ENCODE measurements at places on chromosomes 3 and 15.
A peak's percentile ranks its signal among the peaks of the same experiment; 100 is the strongest.

DNA sequence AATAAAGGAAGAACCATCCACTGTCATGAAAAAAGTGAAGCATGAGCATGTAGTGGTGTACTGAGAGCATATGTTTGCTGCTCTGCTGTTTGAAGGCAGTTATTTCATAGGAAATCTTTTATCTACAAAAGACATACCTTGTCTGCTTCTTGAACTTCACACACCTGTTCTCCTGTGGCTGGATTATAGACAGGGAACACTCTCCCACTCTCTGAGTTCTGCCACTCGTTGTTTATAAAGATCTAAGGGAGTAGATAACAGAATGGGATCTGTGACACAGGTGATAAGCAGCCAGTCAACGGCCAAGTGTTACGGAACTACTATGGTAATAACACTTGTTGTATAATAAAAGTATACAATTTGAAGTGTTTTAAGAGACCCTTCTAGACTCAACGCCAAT, 51.5 kb downstream of the ALDH1A2 start:
- no peak overlapping the region for H3K4me3 ChIP-seq
- no peak overlapping the region for H3K27ac ChIP-seq
- no peaks in the 10 kb centered on the region for H3K27me3 ChIP-seq
- DNase-seq, result no peak

GRCh38 chr3:160851629-160852210, 95.7 kb downstream of the PPM1L start:
- H3K36me3 ChIP-seq, result no peaks in the 10 kb centered on the region
- no peaks in the 10 kb centered on the region for H3K27me3 ChIP-seq
- no peak overlapping the region for H3K4me3 ChIP-seq
- H3K27ac ChIP-seq, result no peak overlapping the region
- no peak for DNase-seq
- H3K4me1 ChIP-seq, result no peaks in the 10 kb centered on the region

DNA sequence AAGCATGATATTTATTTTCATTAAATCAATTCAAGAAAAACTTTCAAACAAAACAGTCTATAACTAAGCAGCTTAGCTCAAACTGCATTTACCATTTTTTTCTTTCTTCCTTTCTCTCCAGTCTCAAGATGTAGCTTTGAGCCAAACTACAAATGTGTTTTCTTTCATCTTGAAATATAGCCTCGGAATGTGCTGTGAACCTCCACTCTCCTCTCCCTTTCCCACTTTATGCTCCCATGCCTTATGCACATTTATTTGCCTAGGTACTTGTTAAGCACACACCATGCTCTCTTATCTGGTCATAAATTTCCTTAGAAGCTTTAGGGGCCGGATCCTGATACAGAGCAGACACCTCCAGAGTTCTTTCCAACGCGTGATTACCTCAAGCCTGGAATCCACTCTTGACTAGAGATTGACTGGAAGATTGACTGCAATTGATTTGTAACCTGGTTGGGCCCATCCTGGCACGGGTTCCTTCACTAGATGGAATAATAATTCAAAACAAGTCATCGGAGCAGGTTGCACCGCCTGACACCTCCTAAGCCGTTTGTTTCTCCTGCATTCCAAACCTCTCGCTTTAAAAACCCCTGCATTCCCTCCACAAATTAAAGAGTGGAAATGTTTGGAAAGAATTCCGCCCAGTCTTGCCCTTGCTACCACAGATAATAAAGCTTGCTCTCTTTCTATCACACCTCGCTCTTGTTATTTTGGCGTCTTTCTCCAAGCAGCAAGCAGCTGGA, 344.7 kb downstream of the CHL1 start:
- peak overlapping the region; percentile 52 for H3K27ac ChIP-seq
- DNase-seq, result peak; percentile 65
- no peaks in the 10 kb centered on the region for H3K27me3 ChIP-seq
- no peak overlapping the region for H3K4me3 ChIP-seq
- H3K4me1 ChIP-seq, result no peaks in the 10 kb centered on the region

- no peak for DNase-seq
- no peak overlapping the region for H3K4me3 ChIP-seq
- no peaks in the 10 kb centered on the region for H3K27me3 ChIP-seq
- no peaks in the 10 kb centered on the region for H3K36me3 ChIP-seq
- H3K4me1 ChIP-seq, result peaks cover 9% of the 10 kb centered on the region
Measured at GRCh38 chr15:91983729-91984340, 130.3 kb downstream of the SLCO3A1 start.

DNA sequence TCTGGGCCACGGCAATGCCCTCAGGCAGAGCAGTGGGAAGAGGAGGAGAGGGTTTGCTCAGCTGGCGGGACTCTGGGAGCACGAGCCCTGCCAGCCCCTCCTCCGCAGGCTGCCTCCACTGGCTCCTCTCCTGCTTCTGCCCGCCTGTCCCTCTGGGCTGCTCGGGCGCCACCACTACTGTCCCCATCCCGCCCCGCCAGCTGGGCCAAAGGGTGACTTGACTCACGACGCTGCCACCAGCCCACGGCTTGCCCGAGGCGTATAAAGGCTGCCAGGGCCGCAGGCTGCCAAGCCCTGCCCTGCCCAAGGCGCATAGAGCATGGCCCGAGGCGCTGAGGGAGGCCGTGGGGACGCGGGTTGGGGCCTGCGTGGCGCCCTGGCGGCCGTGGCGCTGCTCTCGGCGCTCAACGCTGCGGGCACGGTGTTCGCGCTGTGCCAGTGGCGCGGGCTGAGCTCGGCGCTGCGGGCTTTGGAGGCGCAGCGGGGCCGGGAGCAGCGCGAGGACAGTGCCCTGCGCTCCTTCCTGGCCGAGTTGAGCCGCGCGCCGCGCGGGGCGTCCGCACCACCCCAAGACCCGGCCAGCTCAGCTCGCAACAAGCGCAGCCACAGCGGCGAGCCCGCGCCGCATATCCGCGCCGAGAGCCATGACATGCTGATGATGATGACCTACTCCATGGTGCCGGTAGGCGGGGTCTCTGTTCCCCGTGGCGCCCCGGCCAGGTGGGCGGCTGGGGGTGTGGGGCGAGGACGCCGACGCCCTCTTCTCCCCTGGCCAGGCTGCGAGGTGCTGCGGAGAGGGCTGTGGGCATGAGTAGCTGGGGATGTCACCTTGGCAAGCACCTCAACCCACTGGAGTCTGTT, at the start of gene GLDN:
Gene GLDN, plus strand, starts transcription at position 290 of the 861 bp plus-strand sequence. Its CDS starts 30 bp downstream, at position 320.
- H3K27me3 ChIP-seq, result no peaks in the 10 kb centered on the region
- no peaks in the 10 kb centered on the region for H3K36me3 ChIP-seq
- H3K27ac ChIP-seq, result no peak within 1 kb of the TSS
- H3K4me1 ChIP-seq, result no peaks in the 10 kb centered on the region
- no peak within 1 kb of the TSS for H3K4me3 ChIP-seq

- no peaks in the 10 kb centered on the region for H3K36me3 ChIP-seq
- no peak overlapping the region for H3K4me3 ChIP-seq
- H3K27me3 ChIP-seq, result no peaks in the 10 kb centered on the region
- H3K27ac ChIP-seq, result no peak overlapping the region
- no peak for DNase-seq
- H3K4me1 ChIP-seq, result no peaks in the 10 kb centered on the region
Measured at GRCh38 chr3:148705314-148705713, 7.6 kb downstream of the AGTR1 start.

GRCh38 chr3:189773056-189773455, 141.9 kb downstream of the TP63 start:
- no peaks in the 10 kb centered on the region for H3K27me3 ChIP-seq
- H3K4me1 ChIP-seq, result no peaks in the 10 kb centered on the region
- H3K36me3 ChIP-seq, result no peaks in the 10 kb centered on the region
- H3K27ac ChIP-seq, result no peak overlapping the region

GRCh38 chr15:95131131-95131556, 899.8 kb downstream of the MCTP2 start:
- H3K27ac ChIP-seq, result no peak overlapping the region
- no peak for DNase-seq
- H3K4me3 ChIP-seq, result no peak overlapping the region
- H3K4me1 ChIP-seq, result no peaks in the 10 kb centered on the region
- H3K27me3 ChIP-seq, result no peaks in the 10 kb centered on the region

DNA sequence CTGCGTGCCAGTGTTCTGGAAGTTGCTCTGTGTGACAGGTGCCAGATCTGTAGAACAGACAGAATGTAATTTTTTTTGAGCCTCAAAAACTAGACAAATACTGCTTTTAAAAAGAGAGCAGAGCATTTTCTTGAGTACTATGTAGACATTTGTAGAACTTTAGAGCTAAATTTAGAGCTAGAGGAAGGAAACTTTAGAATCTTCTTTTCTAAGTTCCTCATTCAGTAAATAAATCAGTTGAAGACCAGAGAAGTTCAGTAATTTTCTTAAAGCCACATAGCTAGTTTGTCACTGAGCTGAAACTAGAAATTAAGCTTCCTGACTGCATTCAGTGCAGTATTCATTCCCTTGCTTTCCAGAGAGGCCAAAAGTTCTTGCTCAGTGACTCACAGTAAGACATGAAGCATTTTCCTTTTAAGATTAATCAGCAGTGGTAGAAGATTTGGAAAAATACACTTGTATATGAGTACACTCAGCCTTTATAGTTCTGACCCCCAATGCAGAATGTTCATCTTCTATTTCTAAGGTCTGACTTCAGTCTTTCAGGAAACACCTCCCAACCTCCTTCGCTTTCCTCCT, 83.6 kb upstream of the TSEN2 start:
- DNase-seq, result no peak
- no peak overlapping the region for H3K4me3 ChIP-seq
- no peaks in the 10 kb centered on the region for H3K27me3 ChIP-seq

DNA sequence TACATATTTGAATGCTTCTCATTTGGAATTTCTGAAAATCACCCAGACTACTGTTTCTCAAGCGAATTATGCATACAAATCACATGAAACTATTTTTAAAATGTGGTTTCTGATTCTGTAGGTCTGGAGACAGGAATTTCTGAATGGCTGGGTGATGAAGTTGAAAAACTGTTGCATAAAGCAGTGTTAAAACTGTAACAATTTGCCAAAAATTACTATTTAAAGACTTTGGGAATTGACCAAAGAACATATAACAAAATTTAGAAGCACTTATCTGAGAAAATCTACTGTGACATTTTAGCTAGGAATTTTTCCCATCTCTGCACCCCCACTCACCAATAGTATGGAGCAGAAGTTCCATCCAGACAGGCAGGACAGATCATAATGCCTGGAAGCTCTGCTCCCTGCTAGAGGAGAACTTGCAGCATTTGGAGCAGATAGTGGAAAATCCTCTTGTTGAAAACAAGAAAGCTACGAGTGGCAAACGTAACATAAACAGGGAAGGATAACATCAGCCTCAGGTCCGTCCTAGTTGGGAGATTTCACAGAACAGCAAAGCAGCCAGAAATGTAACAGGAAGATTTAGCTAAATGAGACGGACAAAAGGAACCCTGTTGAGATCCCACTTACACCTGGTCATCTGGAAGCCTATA, 132.3 kb upstream of the MCTP2 start:
- no peak for DNase-seq
- H3K4me3 ChIP-seq, result no peak overlapping the region
- H3K27ac ChIP-seq, result peak overlapping the region; percentile 66
- no peaks in the 10 kb centered on the region for H3K36me3 ChIP-seq
- no peaks in the 10 kb centered on the region for H3K4me1 ChIP-seq

DNA sequence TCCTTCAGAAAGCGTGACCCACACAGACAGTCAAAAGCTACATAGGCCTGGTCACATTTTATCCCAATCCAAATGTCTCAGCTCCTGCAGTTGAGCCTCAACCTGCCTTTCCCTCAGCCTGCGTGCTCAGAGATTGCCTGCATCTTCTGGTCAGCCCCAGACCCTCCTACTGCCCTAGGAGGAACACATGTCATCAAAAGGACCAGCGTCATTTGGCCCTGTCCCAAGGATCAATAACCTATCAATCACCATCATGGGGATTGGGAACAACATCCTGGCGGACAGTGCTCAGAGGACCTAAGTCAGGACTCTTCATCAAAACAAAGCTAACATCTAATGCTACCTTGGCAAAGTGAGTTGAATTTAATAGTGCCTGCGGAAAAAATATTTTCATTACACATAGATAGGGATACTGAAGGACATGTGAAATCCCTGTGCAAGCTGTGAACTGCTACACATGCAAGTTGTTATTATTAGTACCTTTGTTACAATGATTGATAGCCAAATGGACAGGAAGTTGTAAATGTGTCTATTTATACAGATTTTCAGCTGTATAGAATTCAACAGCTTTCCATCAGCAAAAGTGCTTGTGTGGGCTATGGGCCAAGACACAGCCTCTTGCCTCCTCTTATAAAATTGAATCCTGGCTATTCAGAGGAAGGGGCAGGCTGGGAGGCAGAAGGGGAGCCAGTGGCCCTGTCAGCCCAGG, 47.7 kb downstream of the UMPS start:
- H3K36me3 ChIP-seq, result no peaks in the 10 kb centered on the region
- peak overlapping the region; percentile 87 for H3K27ac ChIP-seq
- H3K27me3 ChIP-seq, result no peaks in the 10 kb centered on the region
- DNase-seq, result no peak

Data from uterus (tissue), 4 donors.